H9 (cell line): ENCODE measurements at places on chromosomes 1 and 21.
A peak's percentile ranks its signal among the peaks of the same experiment; 100 is the strongest.

- DNase-seq: no peak
These were observed 20.9 kb upstream of the CDCP2 start for GRCh38 chr1:54173681-54174080.

DNA sequence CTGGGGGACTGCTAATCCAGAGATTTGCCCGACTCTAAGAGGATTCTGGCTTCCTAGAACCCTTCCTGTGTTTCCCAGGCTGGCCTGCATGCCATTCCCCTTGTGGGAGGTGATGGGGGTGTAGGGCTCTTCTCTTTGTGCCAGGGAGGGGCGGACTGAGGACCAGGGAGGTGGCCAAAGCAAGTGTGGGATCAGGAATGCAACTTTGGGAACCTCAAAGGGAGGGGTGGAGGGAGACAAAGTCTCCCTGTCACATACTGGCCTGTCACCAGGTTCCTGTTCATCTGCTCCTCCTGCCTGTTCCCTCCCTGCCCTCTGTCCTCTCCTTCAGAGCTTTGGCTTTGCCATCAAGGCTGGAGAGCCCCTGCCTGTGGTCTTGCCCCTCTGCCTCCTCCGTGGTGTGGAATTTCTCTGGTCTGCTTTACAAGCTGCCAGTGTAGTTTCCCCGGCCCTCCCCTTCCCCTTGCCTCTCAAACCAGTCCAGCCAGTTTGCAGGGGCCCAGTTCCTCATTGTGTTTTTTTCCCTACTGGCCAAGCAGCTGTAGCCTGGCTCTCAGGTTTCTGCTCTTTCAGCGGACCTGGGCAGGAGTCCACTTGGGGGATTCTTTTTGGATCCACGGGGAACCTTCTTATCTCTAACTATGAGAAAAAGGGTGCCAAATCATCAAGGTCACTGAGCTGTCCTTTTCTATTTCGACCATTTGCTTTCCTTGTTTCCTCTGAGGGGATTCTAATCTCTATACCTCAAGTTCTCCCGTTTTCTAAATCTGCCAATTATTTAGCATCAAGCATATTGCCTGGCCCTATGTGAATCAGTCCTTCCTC, 1.8 kb downstream of the CGN start:
- peak; percentile 84 for DNase-seq

GRCh38 chr1:6162773-6163172, 17.3 kb downstream of the CHD5 start:
- DNase-seq: peak; percentile 72

DNA sequence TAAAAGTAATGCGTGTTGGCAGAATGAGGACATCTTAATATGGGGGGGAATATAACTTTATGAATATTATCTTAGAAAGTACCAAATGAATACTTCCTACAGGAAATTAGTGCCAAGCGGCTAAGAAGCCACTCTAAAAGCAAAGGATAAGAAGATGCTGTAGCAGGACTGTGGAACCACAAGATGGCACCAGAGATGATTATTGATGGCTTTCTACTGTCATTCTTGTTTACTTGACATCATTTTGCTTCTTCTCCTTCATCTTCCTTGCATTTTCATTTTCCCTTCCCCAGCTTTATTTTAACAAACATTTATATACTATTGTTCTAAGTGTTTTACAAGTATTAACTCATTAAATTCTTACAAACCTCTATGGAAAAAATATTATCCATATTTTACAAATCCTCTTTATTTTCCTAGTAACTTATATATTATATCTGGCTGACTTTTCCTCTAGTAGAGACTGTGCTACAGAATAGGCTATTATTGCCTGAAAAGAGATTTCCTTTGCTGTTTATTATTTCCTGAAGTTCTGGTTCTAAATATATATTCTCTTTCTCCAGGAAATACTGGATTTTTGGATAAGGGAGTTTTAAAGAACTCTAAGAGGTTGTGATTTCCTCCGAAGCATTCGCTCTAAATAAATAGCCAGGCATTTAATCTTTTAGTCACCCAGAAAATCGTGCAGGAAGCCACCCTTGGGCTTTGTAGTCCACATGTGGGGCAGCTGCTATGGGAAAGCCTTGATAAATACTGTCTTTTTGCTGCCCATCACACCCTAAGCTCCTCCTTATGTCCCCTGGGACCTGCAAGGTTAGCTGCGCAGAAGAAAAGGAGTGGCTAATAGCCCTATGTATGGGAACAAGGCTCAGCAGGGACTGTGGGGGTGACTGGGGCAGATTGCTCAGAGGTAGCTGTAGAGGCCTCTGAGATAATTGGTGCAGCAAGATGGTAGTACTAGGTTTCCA, 69.8 kb downstream of the TPR start:
- no peak for DNase-seq

DNA sequence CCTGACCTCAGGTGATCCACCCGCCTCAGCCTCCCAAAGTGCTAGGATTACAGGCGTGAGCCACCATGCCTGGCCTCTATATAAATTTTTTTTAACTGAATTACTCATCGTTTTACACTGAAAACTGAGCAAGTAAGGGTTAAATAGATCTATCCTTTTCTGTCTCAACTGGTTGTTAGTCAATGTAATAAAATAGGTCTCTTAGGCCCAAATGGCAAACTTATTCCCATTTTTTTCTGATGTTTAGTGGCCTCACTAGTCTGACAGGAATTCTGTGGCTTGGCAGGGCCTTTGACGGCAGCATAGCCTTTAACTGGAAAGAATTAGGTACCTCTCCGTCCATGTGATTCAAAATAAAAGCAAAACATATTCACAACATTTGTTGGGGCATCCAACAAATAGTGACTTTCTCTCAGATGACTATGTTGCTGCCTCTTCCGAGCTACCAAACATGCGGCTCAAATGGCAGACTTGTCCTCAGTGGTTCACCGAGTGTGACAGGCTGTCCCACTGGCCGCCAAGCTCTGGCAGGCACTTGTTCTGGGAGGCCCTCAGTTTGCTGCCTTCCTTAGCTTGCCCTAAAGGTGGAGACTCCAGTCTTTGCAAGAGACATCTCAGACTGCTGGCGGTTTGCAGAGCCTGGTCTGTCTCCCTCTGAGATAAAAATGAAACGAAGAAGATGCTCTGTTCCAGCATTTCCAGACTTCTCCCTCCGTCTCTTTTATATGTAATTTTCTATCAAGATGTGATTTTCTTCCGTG, 17.4 kb downstream of the ATP1A4 start:
- DNase-seq: peak; percentile 86

DNA sequence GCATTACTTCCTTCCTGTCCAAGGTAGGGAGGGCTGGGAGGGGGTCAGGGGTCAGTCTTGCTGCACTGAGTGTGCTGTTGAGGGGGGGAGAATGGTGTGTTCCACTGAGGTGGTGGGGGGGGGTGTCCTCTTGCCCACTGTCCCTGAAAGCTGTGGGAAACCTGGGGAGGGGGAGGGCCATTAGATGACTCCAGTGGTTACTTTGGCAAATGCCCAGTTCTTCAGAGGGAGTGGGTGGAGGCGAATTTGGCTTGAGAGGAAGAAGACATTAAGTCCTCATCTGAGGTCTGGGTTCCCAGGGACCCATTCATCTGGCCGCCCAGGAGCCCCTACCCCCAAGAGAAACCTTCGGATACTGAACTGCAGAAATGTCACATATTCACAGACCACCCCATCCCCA, 36.2 kb downstream of the MEF2D start:
- DNase-seq: no peak

DNA sequence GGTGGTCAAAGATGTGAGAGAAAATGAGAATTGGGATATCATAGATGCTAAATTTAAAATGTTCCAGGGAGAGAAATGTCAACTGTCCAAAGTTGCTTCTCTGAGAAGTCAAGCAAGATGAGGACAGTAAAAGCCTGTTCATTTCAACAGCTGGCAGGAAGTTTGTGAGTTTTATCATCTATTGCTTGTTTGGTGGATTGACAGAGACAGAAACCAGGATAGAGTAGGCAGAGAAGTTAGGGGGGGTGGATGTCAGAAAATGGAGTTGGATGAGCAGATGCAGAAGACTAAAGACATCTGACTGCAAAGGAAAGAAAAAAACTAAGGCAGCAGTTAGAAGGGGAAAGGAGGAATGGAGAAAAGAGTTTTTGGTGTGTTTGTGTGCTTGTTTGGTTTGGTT, 78.4 kb downstream of the AK5 start:
- no peak for DNase-seq
